ENCODE measurements at places on chromosomes 3 and 15.

GRCh38 chr3:248864-249520 is 52.4 kb downstream of the CHL1 start:
- no peak for DNase-seq

- no peak for DNase-seq
Measured at GRCh38 chr3:53658613-53659193, 164.3 kb downstream of the CACNA1D start.

DNA sequence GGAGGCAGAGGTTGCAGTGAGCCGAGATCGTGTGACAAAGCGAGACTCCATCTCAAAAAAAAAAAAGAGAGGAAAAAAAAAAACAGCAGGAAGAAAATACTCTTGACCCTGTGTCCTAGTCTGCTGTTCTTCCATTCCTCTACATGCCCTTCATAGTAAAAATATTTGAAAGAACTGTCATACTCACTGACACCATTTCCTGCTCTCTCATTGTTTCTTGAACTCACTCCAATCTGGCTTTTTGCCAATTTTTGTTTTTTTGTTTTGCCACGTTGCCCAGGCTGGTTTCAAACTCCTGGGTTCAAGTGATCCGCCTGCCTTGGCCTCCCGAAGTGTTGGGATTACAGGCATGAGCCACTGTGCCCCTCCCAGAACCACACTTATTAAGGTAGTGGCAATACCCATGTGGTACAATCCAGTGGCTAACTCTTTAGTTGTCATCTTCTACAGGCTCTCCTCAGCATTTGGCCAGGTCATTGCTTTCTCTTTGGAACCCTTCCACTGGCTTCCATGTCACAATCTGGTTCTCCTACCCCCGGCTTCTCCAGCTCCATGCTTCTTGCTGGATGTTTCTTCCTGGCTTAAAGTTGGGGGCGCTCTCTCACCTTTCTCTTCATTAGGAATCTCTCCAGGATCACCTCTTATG is 238.2 kb upstream of the C2CD4B start:
- no peak for DNase-seq

DNA sequence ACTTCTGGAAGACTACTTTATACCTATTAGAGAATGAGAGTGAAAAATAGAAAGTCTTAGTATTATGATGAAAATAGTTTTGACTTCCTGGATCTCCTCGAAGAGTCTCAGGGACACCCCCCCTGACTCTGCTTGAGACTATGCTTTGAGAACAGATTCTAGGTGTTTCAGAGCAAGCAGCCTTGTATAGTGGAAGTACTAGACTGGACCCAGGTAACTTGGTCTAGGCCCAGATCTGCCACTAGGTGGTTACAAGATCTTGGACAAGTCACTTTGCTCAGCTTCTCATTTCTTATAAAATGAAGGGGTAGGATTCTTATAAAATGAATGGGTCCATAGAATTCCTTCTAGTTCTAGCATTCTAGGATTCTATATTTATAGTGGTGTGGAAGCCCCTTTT is 9.1 kb downstream of the ABHD5 start:
- DNase-seq: no peak

DNA sequence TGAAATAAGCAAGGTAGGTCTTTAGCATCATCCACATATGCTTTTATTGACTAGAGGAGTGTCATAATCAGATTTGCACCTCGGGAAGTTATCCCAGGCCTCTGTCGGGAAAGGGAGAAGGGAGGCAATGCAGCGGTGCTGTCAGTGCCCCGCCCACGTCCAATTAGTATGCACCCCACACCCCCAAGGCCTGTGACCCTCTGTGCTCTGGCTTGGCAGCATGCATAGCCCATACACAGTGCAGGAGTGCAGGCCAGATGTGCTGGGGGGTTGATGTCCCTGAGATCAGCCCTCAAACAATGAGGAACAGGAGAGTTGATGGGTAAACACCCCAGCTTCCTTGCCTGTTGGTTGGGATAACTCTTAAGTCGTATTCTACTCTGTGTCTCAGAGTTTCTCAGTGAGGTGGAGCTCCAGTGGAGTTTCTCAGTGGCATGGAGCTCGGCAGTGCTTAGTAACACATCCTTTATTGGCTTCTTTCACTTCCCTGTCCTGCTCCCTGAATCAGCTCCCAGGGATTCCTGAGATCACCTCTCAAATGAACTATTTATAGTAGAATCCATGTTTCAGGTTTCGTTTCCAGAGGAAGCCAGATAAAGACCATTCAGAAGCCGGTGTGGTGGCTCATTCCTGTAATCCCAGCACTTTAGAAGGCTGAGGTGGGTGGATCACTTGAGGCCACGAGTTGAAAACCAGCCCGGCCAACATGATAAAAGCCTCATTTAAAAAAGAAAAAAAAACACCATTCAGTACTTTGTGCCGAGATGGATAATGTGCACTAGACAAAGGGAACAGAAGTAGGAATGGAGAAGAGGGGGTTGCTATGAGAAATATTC is 26.7 kb upstream of the NDUFB4 start:
- no peak for DNase-seq

DNA sequence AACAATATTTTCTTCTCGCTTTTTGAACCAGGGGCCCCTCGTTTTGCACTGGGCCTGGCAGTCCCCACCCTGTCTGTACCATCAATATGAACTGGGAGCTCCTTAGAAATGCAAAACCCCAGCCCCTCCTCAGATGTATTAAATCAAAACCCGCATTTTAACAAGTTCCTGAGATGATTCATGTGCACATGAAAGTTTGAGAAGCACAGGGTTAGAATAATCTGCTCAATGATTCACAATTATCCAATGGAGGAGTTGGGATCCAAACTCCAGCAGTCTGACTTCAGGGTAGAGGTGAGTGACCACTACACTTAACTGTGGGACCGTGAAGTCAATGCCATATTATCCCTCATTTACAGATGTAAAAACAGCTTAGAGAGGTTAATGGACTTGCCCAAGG is 256.4 kb downstream of the IGSF11 start:
- no peak for DNase-seq

DNA sequence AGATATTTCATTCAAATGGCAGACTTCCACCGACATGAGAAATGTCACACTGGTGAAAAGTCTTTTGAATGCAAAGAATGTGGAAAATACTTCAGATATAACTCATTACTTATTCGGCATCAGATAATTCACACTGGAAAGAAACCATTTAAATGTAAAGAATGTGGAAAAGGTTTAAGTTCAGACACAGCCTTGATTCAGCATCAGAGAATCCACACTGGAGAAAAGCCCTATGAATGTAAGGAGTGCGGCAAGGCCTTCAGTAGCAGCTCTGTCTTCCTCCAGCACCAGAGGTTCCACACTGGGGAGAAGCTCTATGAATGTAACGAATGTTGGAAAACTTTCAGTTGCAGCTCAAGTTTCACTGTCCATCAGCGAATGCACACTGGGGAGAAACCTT is 8.6 kb upstream of the ZNF621 start:
- no peak for DNase-seq

GRCh38 chr15:47551079-47551478 is 166.2 kb upstream of the SEMA6D start:
- DNase-seq: no peak

DNA sequence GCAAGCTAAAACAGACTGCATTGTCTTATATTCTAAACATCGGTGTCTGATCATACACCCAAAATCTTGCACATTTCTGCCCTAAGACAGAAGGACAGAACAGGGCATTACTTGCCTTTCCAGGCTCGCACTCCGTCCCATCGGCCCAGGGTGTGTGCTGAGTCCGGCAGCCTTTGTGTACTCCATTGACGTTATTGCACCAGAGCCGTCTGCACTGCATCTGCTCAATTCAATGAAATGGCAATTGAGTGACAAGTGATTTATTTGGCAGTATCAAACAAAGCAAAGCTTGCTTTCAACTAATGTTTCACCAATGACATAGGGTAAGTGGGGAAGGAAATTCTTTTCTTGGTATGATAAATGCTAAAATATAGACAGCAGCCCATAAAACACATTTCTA is 40.0 kb downstream of the ADAMTS9 start:
- no peak for DNase-seq

DNA sequence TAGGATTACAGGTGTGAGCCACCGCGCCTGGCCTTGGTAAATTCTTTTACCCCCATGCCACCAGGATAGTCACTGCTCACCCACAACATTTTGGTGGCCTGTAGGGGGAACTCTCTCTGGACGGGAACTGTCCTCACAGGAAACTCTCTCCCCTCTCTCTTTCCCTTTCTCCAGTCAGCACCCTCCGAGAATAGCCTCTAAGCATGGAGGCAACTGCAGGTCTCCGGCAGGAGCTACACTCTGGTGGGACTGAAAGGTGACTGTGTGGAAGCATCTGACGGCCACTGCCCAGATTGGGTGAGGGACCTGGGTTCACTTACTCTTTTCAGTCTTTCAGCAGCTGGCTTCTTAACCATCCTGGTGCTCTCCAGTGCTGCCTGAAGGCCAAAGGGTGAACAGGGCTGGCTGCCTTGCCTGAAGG is 21.3 kb downstream of the TRANK1 start:
- no peak for DNase-seq

DNA sequence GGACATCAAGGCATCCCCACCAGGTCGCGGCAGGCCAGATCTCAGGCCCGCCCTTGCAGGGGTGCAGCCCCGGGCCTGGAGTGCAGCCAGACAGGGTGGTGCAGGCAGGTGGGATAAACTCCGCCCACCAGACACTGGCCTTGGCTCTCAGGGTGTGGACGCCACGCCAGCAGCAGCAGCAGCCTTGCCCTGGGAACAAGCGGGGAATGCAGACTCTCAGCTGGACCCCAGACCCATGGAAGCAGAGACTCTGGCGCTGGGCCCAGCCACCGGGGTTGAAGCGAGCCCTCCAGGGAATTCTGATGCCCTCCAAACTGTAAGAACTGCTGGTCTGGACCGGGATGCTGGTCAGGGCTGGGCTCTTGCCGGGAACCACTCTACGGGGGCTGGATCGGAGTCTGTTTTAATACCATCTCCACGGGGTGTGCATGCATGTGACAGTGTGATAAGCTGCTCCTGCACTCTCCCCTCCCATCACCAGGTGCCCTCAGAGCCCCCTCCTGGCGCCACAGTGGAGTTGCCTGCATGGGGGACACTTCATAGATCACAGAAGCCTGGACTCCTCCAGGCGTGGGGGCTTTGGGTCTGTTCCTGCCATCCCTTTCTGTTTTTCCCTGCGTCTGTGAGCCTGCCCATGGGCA is 142.7 kb downstream of the NSMCE3 start:
- no peak for DNase-seq

GRCh38 chr15:45023659-45024225 is 747 bp downstream of the SORD start:
- DNase-seq: no peak

DNA sequence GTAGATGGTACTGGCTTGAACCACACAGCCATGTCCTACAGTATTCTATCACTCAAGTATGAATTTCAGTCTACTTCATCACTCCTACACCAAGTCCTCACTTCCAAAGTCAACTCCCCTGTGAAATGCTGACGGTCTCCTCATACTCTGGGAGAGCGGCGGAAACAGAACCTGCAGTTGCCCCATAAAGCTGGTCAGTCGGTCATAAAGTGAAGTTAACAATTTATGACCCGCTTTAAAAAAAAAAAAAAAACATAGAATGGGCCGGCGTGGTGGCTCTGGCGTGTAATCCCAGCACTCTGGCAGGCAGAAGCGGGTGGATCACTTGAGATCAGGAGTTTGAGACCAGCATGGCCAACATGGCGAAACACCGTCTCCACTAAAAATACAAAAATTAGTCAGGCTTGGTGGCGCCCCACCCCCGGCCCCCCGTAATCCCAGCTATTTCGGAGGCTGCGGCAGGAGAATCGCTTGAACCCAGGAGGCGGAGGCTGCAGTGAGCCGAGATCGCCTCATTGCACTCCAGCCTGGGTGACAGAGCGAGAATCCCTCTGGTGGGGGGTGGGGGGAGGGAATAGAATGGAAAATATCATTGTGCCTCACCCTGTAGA is 2.1 kb downstream of the TRANK1 start:
- DNase-seq: no peak

GRCh38 chr3:13229273-13229949 is 156.2 kb upstream of the IQSEC1 start:
- no peak for DNase-seq

GRCh38 chr3:99895703-99896441 is 78.2 kb downstream of the CMSS1 start:
- DNase-seq: no peak

DNA sequence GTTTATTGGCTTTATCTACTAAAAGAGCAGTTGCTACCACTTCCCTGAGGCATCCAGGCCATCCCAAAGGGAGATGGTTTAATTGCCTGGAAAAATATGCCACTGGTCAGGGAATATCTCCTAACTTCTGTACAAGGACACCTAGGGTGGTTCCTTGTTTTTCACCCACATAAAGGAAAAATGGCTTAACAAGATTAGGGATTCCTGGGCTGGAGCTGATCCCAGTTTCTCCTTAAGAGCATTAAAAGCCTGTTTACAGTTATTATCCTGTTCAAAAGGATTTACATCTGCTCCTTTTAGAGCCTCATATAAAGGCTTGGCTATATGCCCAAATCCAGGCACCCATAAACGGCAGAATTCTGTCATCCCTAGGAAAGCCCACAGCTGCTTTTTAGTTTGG is 70.2 kb upstream of the WNT7A start:
- no peak for DNase-seq

GRCh38 chr3:150249779-150250470 is 158.2 kb upstream of the TSC22D2 start:
- no peak for DNase-seq

- DNase-seq: no peak
Measured at GRCh38 chr3:81186412-81186811, 575.0 kb downstream of the GBE1 start.

- no peak for DNase-seq
Measured at GRCh38 chr3:123082370-123083065, 15.7 kb downstream of the PDIA5 start.

DNA sequence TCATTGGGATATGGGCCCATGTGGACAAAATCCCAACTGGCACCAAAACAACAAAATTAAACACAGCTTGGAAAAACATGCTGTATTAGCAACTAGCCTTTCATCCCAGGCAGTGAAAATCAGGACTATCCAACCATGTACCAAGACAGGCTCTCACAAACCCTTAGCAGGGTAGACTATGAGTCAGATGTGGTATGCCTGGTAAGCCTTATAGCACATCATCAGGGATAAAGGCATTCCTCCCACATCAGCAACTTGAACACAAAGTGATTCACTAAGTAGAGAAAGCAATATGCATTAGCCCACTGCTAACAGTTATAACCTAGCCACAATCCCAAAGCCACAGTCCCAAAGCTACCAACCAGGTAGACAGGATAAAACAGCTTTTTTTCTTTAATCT is 8.0 kb downstream of the CEP152 start:
- DNase-seq: no peak

GRCh38 chr3:24628523-24629258 is 134.0 kb upstream of the THRB start:
- no peak for DNase-seq

GRCh38 chr3:21273259-21274025 is 477.6 kb downstream of the ZNF385D start:
- no peak for DNase-seq
